ENCODE measurements at places on chromosomes 2 and 18.

GRCh38 chr2:98252038-98252773 is 94.0 kb upstream of the CNGA3 start:
- DNase-seq = no peak

DNA sequence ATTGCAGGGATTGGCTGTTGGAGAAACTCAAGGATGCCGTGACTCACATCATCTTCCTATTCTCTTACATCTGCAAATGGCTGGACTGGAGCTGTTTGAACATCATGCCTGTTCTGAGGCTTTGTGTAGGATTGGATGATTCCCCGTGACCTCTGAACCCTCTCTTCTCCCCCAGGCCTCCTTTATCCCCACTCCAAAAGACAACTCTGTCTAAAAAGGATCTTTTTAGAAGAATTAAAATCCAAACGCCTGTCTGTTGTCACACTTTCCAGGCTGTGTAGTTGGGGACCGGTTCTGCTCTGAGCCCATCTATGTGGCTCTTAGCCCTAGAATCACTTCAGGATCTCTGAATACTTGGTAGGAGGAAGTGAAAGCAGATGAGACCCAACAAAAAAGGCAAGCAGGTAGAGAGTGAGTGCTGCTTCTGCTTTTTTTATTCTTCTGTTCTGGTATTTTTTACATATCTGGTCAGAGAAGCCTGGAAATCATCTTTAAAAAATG is 565 bp downstream of the SP140 start:
- DNase-seq = no peak

DNA sequence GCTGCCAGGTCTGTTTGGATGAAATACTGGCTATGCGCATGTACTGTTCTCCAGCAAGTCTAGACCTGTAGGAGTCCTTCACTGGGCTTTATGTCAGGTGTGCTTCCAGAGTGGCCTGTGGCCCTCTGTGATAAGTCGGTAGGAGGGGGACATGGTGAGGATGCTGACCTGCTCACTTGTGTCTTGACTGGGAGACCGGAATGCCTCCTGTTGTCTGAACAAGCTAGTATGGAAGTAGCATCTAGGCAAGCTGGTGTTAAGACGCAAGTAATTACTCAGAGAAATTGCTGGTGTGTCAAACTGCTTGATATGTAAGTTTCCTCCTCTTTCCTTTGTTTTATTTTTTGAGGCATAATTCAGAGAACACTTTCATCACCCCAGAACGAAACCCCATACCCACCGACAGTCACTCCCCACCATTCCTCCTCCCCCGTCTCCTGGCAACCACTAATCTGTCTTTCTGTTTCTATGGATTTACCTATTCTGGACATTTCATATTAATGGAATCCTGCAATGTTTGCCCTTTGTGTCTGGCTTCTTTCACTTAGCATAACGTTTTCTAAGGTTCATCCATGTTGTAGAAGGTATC is 76.4 kb downstream of the TMEM247 start:
- no peak for DNase-seq

GRCh38 chr2:126264625-126265024 is 391.3 kb upstream of the GYPC start:
- no peak for DNase-seq

- no peak for DNase-seq
These were observed 122.0 kb upstream of the MGAT5 start for GRCh38 chr2:134131681-134132489.

DNA sequence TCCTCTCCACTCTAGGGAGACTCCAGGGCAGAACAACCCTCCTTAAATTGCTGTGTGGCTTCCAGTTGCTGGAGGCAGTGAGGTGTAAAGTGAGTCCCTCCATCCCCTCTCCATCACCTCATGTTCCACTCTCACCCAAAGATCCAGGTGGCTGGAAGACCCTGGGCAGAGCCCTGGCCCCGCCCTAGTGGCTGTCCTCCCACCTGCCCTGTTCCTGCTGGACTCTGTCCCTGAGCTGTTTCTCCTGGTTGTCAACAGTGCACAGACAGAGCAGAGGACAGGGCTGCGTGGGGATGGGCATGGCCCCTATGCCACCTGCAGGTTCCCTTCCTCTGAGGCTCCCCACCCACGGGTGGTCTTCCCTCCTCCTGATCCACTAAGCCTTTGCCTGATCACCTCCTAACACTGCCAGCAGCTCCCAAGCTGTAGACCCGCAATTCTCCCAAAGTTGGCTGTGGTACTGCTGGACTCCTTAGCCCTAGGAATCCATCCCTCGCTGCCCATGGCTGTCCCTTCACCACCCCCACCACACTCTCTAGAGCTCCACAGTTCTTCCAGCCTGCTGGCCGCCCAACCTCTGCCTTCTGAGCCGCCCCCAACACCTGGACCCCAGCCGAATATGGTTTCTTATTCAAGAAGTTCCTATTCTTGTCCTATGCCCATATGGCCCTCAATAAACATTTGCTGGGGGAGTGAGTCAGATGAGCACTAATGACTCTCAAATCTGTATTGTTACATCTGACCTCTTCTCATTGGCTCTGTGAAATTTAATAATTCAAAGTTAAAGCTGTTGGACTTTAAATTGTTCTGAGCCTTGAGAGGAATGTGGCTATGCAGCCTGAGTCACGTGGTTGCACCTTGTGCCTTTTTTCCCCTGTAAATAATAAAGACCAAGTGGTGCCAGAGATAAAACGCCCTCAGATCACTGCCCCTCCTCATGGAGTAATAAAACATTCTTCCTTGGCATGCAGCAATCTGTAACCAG is 260.0 kb upstream of the HS6ST1 start:
- DNase-seq = no peak

- no peak for DNase-seq
These were observed 669 bp downstream of the MARCHF7 start for GRCh38 chr2:159712929-159713420.

- DNase-seq = no peak
These were observed 438.2 kb downstream of the TSN start for GRCh38 chr2:122193622-122194021.

DNA sequence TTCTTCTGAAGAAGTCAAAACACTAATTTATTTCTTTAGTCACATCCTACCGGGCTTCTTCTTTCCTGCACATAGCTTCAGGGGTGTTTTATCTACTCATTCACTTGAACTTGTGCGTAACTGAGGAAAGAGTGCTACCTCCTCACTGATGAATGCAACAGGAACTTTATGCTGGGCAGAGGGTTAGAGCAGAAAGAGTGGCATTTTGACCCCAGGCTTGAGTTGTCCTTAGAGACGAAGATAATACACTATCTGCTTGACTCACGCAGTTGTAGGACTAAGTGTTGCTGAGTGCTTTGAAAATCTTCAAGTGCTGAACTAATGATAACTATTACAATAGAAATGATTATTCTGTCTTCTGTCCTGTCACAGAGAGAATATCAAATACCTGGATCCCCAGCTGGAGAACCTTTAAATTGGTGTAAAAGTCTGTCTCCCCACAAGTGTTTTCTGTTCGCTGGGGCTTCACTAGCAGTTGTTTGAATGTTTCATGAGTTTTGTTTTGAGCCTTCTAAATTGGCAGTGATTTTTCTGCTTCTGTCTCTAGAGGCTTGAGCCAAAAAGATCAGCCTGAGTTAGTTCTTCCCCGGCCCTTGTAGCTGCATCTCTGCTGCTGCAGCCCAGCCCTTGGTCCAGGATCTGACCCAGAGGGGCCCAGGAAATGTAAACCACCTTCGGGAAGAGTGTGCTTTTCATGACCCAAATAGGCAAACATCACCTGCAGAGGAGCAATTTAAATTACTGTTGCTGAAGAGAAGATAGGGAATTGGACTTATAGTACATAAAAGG is 86.3 kb upstream of the LGALSL start:
- DNase-seq = no peak

GRCh38 chr2:239465017-239466001 is 64.5 kb upstream of the HDAC4 start:
- DNase-seq = no peak

DNA sequence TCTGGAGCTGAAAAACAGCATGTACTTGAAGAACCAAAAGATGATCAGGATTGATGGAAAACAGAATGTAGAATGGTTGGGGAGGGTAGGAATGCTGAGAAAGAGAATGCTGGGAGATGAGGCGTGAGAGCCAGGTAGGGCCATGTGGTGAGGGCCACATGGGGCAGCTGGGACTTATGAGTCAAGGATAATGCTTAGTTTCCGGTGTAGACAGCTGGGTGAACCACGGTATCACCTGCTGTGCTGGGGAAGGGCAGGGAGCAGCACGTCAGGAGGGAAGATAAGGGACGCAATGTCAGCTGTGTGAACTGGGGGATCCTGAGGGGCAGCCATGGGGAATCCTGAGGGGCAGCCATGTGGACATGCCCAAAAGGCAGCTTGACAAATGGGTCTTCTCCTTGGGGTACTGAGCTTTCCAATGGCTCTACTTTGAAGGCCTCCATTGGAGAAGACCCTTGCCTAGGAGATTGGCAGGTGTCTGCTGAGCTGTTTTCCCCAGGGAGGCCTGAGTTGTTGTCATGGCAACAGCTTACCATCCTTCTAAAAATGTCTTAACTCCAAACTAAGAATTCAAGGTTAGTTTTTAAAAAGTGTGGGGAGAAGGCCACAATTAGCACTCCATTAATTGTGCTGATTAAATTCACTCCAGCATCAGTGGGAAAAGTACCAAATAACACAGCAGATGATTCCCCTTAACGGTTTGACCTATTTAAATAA is 51.1 kb downstream of the MTHFD2 start:
- no peak for DNase-seq

- DNase-seq = no peak
These were observed 7.8 kb downstream of the AFG3L2 start for GRCh38 chr18:12369211-12369610.

DNA sequence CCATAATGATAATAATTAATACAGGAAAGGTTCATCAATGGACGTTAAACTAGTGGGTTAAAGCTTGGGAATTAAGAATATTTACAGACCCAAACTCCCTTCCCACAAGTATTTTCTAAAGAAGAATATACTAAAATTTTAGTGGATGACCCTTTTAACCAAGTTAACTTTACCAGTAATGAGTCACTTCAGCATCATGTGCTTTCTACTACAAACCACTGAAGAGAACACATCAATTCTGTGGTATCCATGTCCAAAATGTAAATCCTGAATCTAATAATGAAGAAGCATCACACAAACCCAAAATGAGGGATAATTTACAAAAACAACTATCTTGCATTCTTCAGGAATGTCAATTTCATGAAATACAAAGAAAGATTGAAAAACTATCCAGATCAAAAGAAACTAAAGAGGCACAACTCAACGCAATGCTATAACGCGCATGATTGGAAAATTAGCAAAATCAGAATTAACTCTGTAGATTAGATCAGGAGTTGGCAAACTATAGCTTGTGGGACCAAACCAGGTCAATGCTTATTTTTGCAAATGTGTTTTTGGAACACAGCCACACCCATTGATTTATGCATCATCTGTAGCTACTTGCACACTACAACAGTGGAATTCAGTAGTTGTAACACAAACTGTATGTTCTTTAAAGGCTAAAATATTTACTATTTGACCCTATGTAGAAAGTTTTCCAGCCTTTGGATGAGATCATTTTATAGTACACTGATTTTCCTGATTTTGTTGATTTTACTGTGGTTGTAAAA is 27.5 kb downstream of the COPS8 start:
- no peak for DNase-seq

- DNase-seq = no peak
These were observed 17.7 kb downstream of the IWS1 start for GRCh38 chr2:127508631-127509034.

DNA sequence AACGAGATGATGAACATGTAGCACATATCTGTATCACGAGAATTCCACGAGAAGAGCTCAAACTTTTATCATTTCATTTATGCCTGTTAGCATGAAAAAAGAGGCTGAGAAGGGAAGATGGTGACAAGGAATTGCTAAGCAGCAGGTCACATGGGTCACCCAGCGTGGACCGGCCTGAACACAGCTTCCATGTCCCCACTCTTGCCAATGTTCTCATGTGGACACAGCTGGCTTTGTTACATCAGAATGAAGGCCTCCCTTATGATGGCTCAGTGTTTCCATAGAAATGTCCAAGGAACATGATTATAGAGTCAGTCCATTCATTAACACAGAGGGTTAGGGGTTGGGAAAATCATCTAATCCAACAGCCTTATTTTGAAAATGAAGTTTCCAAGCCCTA is 215.4 kb downstream of the CMPK2 start:
- DNase-seq = no peak

GRCh38 chr18:57027190-57027708 is 119.6 kb upstream of the BOD1L2 start:
- DNase-seq = no peak

- no peak for DNase-seq
These were observed 180.7 kb downstream of the NCK2 start for GRCh38 chr2:105925390-105925789.

DNA sequence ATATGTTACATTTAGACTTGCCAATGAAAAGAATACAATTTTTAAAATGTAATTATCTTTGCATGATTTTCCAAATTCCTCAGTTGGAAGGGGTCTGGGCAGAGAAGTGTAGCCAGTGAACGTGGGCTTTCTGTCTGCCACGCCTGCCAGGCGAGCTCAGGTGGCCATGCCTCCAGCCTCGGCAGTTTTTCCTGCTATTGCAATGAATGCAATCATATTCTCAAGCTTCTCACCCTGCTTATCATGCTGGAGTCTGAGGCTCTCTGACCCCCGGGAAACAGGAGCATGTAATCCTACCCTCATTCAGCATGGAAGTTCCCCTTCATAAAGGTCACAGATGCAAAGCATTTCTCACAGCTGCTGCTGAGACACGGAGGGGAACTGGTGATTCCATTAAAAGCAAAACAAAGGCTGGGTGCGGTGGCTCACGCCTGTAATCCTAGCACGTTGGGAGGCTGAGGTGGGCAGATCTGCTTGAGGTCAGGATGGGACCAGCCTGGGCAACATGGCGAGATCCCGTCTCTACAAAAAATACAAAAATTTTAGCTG is 154.8 kb downstream of the MBP start:
- DNase-seq = no peak

DNA sequence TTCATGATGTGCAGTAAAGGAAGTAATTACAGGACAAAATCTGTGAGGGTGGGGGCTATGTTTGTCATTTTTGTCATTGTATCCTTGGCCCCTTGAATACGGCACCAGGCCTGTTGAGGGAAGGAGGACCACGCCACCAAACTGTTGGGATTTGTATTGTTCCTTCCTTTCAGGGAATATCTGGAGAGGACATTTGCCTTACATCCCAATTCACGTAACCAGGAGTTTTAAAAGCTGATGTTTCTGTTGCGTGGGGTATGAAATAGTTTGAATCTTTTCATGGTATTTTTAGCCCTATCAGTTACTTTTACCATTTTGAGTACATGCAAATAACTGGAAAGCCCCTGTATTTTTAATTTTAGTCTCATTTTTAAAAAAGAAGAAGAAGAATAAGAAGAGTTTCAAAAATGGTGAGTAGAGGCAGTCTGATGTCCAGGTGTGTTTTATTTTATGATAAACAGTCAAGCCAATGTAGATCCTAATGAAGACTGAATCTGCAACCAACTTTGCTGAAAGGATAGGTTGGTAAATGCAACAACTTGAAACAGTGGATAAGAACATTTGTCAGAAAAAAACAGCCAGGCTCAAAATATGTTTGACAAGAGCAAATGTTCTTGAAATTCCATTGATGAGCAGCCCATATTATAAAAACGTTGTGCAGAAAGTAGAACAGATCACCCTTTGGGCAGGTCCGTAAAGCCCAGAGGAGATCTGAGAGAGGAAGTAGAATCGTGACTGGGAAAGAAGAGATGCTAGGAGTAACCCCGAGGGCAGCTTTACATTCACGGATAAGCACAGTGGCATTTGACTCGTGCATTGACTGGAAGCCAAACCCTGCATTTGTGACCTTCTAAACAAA is 54.5 kb downstream of the RASGRP3 start:
- no peak for DNase-seq
